ENCODE measurements at places on chromosomes 16 and 17. TPM values are rescaled to one million over a fixed set of nuclear protein-coding genes. Genes with fewer than 3 reads are reported as not detected.

GRCh38 chr16:56967733-56968132, 6.0 kb downstream of the CETP start:
- H3K27ac ChIP-seq, result no peak overlapping the region
- H3K4me1 ChIP-seq, result peaks cover 18% of the 10 kb centered on the region
- no peaks in the 10 kb centered on the region for H3K36me3 ChIP-seq
- DNase-seq, result no peak
- H3K27me3 ChIP-seq, result no peaks in the 10 kb centered on the region

GRCh38 chr17:28623696-28624095, 9.7 kb upstream of the RSKR start:
- peaks cover 4% of the 10 kb centered on the region for H3K4me1 ChIP-seq
- no peak for DNase-seq
- H3K27ac ChIP-seq, result no peak overlapping the region
- no peak overlapping the region for H3K4me3 ChIP-seq

DNA sequence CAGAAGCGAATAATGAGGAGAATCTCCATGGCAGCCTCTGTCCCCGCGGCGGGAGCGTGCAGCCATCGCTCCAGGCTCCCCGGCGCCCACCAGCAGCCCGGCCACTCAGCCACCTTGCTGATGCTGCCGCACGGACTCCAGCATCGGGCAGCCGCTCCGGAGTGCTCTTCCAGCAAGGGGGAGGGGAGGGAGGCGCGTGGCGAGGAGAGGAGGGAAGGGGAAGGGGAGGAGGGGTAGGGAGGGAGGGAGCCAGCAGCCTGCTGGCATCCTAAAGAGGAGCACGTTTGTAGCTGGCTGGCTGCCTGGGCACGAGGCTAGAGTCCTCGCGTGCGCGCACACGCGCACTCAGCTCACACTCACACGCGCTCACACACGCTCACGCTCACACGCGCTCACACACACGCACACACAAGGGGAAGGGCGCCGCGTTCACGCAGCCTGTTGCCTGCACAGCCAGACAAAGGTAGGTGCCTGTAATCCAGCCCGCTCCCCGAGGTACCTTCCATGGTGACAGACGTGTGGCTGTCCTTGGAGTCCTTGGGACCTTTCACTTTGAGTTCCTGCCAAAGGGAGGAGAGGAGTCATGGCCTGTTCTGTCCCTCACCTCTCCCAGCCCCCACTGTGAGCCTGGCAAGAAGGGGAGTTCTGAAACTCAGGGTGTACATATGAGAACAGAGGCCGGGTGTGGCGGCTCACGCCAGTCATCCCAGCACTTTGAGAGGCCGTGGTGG, 82.1 kb downstream of the TIMM22 start:
- no peak for DNase-seq
- H3K27ac ChIP-seq, result no peak overlapping the region
- no peak overlapping the region for H3K4me3 ChIP-seq
- H3K4me1 ChIP-seq, result no peaks in the 10 kb centered on the region

DNA sequence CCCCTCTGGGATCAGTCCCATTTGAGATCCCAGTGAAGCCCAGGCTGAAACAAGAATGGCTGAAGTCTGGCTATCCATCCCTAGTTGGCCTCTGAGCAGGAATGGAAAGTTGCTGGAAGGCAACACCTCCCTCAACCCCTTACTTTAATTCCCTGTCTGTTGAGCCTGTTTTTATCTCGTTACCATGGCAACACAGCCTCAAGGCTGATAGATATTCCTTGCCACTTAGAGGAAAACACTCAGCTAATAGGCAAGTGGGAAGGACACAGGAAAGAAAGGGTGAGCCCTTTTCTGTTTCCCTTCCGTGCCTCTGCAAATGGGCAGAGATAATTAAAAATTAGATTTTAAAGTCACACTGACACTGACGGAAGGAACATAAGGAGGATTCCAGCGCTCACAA, 75.5 kb upstream of the CLEC3A start:
- H3K4me3 ChIP-seq, result no peak overlapping the region
- no peaks in the 10 kb centered on the region for H3K4me1 ChIP-seq
- H3K36me3 ChIP-seq, result no peaks in the 10 kb centered on the region
- no peak for DNase-seq
- H3K27ac ChIP-seq, result no peak overlapping the region

DNA sequence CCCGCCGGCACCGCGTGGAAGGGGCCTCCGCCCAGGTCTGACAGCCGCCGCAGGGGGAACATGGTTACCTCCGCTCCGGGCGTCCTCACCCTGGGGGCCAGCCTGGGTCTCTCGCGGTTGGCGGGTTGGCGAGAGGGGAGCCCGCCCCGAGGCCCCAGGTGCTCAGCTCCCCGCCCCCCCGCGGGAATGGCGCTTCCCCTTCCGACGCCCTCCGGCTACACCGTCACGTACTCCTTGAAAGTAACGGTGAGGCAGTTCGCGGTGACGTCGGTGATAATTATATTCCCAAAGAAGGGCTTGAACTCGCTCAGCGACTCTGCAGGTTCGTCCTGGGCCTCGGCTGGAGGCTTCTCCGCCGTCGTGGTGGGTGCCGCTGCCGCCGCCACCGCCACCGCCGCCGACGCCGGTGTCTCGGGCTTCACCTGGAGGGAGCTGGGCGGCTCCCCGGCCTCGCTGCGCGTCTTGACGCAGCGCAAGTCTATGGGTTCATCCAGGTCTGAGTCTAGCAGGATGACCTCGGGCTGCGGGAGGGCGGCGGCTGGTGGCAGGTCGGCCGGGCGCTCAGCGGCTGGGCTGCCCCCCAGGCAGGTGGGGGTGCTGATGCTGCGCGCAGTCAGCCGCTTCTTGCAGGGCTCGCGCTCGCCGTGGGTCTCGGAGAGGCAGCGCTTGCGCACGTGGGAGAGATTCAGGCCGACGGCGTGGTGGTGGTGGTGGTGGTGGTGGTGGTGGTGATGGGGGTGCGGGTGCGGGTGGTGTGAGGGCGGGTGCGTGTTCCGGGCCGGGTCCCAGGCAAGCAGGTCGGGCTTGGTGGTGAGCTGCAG, 5.3 kb downstream of the CBX4 start:
- peaks cover 15% of the 10 kb centered on the region for H3K4me1 ChIP-seq
- peaks cover 2% of the 10 kb centered on the region for H3K27me3 ChIP-seq
- H3K4me3 ChIP-seq, result no peak overlapping the region

GRCh38 chr17:82244413-82245133, 15.7 kb downstream of the SLC16A3 start:
- H3K4me1 ChIP-seq, result peaks cover 14% of the 10 kb centered on the region
- peak overlapping the region; percentile 37 for H3K27ac ChIP-seq
- H3K36me3 ChIP-seq, result peaks cover 72% of the 10 kb centered on the region
- no peak overlapping the region for H3K4me3 ChIP-seq
- no peaks in the 10 kb centered on the region for H3K27me3 ChIP-seq

DNA sequence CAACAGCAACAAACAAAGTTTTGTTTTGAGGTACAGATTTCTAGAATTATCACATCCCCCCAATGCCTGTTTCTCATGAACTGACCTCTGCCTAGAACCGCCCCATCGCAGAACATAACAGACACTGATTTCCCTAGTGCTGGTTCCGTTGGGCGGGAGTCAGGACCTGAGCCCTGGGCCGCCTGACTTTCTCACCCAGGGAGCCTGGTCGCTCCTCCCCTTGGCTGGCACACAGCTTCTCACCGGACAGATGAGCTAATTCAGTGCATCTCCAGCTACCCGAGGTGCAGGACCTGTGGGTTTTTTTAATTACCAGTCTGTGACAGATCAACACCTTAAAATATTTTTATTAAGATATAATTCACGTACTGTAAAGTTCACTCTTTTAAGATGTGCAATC, 20.1 kb upstream of the RPL38 start:
- H3K27ac ChIP-seq, result no peak overlapping the region
- no peaks in the 10 kb centered on the region for H3K4me1 ChIP-seq
- DNase-seq, result no peak
- H3K27me3 ChIP-seq, result peaks cover 6% of the 10 kb centered on the region

DNA sequence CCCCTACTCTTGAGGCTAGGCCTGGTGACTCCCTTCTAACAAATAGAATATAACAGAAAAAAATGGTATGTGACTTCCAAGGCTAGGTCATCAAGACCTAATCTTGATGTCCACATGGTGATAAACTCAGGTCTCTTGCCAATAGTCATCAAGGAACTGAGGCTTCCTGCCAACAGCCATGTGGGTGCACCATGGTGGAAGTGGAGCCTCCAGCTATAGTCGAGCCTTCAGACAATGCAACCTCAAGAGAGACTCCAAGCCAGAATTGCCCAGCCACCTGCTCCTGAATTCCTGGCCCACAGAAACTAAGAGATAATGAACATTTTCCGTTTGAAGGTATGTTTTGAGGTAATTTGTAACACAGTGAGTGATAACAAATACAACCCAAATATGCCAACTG, 55.9 kb upstream of the SREBF1 start:
- DNase-seq, result no peak
- no peaks in the 10 kb centered on the region for H3K27me3 ChIP-seq
- H3K36me3 ChIP-seq, result peaks cover 15% of the 10 kb centered on the region

Gene NPIPA5
- 16.0 TPM for total RNA-seq

GRCh38 chr17:4476511-4477070, 22.1 kb upstream of the SPNS2 start:
- DNase-seq, result no peak
- no peak overlapping the region for H3K4me3 ChIP-seq
- no peaks in the 10 kb centered on the region for H3K36me3 ChIP-seq
- H3K4me1 ChIP-seq, result peaks cover 17% of the 10 kb centered on the region

Gene TEKT1
- total RNA-seq, result not detected

Gene GPR139
- not detected for total RNA-seq

GRCh38 chr16:52572656-52573055, 25.7 kb upstream of the TOX3 start:
- H3K4me1 ChIP-seq, result no peaks in the 10 kb centered on the region
- no peak for DNase-seq
- no peaks in the 10 kb centered on the region for H3K27me3 ChIP-seq

DNA sequence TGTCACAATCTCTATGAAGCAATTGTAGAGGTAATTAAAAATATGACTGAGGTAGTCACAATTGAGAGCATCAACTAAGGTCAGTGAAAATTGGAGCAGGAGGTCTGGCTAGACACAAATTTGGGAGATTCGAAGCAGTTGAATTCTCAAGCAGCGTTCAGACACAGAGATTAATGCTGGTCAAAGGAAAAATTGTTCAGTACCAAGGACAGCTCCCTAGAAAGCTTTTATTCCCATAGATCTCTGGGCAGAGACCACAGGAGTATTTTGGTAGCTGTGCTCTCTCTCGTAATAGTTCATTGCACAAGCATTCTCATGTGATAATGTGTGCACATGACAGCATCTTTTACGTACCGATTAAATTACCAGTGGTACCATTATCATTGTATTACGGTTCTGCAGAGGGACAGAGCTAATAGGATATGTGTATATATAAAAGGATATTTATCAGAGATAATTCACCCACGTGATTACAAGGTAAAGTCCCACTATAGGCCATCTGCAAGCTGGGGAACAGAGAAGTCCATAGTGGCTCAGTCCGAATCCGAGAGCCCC, 387.5 kb upstream of the HSBP1 start:
- H3K27me3 ChIP-seq, result no peaks in the 10 kb centered on the region
- DNase-seq, result no peak
- no peaks in the 10 kb centered on the region for H3K36me3 ChIP-seq

Gene SOCS1
- total RNA-seq, result 217 TPM

DNA sequence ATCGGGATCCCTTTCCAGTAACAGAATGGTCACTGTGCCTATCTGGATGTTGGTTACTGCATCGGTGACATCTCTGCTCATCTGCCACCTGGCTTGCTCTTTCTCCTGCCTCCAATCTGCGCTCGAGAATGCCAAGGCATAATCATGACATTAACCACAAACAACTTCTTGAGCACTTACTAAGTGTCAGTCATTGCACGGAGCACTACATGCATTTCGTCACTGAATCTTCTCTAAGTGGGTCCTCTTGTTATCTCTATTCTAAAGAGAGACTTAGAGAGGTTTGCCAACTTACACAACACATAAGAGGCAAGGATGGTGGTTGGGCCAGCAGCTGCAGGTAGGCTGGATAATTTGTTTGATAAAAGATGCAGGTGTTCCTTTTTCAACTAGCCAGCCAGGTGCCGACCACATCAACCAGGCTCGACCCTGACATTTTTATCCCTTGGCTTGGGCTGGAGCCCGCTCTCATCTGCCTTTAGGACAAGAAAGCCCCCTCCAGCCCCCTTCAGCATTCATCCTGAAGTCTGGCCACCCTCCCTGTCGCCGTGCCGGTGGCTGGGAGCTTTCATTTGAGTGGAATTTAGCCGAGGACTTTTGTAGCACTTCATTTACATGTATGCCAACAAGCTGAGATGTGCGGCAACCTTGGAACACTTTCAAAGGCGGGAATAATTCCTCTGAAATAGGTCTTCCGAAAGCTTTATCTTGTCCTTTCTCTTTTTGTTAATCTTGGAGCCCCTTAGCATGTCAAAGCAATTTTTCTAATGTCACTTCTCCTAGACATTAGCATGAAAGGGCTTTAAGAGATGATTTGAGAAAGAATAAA, 89.3 kb upstream of the NKD1 start:
- no peak overlapping the region for H3K27ac ChIP-seq
- H3K36me3 ChIP-seq, result no peaks in the 10 kb centered on the region
- H3K27me3 ChIP-seq, result no peaks in the 10 kb centered on the region
- peaks cover 8% of the 10 kb centered on the region for H3K4me1 ChIP-seq
- no peak overlapping the region for H3K4me3 ChIP-seq

DNA sequence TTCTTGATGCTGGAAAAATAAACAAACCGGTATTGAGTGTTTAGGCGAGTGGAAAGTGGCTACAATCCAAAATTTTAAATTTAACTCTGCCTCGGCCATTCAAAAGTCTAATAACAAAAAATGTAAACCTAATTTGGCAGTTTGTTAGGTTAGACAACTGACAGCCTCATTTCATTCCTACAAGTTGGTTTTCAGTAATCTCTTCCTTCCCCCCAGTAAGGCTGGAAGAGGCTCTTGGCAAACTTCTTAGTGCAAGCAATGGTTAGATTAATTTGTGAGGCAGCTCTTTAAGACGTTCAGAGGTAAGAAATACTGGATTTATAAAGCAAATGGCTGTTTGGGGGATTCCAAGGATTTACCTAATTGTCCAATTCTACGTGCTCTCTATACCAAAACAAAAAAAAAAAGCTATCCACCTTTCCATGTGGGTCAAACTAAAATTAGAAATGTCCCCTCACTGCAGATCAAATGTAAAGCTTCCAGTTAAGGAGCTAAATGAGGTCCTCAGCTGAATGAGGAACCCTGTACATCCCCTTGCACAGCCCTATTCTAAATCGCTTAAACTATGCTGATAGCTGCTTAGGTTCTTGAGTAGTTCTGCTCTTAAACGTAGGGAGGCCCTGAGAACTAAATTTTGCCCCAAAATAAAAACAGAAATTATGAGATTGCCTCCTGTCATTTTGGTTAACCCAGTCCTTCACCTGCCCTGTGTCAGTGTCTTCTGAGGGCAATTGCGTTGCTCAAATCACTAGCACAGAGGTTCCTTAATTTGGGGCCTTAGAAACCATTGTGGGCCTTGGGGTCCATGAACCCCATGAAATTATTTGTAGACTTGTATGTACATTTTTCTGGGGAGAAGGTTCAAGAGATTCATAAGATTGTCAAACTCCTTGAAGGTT, 2.9 kb downstream of the HEXIM1 start:
- peak overlapping the region; percentile 66 for H3K27ac ChIP-seq
- no peaks in the 10 kb centered on the region for H3K27me3 ChIP-seq
- peak overlapping the region; percentile 75 for H3K4me3 ChIP-seq
- DNase-seq, result no peak
- H3K36me3 ChIP-seq, result peaks cover 26% of the 10 kb centered on the region

Gene CA7
- total RNA-seq, result 0.59 TPM

GRCh38 chr17:55705847-55706246, 16.8 kb downstream of the TMEM100 start:
- H3K4me3 ChIP-seq, result no peak overlapping the region
- DNase-seq, result no peak
- no peaks in the 10 kb centered on the region for H3K36me3 ChIP-seq
- H3K27me3 ChIP-seq, result peaks cover 3% of the 10 kb centered on the region
- H3K27ac ChIP-seq, result no peak overlapping the region
- no peaks in the 10 kb centered on the region for H3K4me1 ChIP-seq
